Stimulated activated CD8-positive, alpha-beta memory T cell treated with anti-CD3 and anti-CD28 coated beads, Interleukin-2, amount 100 ng/mL, for 1 hour (primary cell): ENCODE measurements at places on chromosomes 7 and 10.
A peak's percentile ranks its signal among the peaks of the same experiment; 100 is the strongest.

DNA sequence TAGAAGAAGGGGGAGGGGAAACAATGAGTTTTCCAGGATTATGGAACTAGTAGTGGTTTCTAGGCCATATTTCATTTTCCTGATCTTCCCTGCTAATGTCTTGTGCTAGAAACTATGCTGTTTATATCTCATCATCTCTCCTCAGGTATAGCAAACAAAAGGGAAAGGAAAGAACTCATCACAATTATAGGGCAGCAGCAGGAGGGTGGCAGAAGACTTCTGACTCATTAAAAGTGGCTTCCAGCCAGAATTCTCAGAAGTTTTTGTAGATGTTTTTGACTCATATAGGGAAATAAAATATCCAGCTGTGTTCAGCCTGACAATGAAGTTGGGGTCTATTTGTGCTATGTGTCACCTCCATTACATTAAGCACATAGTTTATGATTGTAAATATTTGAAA, 6.5 kb downstream of the AHR start:
- no peak for DNase-seq

GRCh38 chr10:12062754-12063482, 5.8 kb upstream of the DHTKD1 start:
- no peak for DNase-seq

GRCh38 chr10:119667562-119668328, 16.6 kb downstream of the BAG3 start:
- no peak for DNase-seq

GRCh38 chr10:110556969-110557601, 10.4 kb upstream of the SMC3 start:
- peak; percentile 46 for DNase-seq

DNA sequence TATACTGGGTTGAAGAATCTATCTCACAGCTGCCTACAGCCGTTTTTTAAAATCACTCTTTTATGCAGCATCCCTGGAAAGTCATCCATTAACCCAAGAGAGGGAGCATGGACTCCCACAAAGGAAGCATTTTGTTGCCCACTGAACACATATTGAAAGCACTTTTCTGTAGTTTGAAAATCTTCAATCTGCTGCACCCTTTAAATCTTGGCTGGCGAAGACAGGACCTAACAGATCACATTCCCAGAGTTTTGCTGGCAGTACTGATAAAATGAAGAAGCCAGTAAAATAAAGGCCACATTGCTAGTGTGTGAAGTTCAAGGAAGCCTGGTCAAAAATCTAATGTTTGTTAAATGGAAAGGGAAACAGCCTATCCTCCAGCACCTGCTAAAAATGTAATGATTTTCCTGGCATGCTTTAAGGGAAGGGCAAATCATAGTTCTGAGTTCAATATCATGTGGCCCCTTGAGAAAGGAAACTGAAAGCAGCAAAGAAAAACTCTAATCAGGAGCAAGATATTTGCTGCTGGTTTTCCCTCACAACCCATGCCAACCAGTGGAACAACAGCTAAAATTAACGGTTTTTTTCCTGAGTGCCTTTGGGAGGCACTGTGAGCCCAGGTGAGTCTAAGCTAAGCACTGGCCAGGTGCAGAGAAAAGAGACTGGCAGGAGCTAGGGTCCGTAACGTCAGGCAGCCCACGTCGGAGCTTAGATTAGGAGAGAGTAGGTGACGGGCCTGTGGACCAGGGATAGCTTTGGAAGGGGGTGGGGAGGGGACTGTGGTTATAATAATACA, 97.9 kb upstream of the PALS2 start:
- DNase-seq: no peak

DNA sequence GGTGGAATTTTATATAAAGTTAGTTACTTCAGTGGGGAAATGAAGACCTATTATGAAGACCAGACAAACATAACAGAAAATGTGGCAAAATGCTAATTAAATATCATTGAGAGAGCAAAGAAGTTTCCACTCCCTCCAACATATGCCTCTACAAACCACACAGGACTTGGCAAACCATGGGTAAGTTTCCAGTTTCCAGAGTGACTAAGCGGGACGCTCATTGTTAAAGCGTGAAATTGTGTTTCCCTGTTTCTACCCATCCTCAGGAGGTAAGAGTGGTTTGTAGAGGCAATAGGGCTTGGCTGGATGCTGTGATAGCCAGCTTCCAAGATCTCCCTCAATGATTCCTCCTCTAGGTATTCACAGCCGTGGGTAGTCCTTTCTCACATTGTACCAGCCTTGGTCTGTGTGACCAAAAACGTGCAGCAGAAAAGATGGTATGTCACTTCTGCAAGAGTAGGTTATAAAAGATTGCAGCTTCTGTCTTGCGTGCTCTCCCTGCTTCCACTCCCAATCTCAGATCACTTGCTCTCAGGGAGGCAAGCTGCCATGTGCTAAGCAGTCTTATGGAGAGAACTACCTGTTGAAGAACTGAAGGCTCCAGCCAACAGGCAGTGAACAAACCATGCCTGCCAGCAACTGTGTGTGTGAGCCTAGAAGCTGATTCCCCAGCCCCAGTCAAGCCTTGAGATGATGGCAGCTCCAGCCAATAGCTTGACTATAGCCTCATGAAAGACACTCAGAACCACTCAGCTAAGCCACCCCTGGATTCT, 35.7 kb downstream of the CBX3 start:
- DNase-seq: no peak

DNA sequence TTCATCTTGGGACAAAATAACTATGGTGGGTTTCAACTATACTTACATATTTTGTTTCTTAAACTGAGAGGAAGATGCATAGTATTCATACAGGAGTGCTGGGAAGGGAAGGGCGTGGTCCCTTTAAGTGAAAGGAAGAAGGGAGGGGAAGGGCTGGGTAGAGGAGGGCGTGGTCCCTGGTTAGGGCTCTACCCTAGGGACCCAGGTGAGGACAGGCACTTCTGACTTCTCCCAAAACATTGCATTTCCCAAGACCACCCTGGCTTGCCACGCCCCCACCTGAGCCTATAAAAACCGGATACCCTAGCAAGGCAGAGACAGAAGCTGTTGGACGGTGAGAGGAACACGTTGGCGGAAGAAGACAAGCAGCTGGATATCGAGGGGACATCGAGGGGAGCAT, 157.6 kb upstream of the PLXNA4 start:
- no peak for DNase-seq
